AG04450 (cell line): ENCODE measurements at places on chromosomes 12 and 14.

GRCh38 chr12:52147367-52147963 lies 44.3 kb downstream of the KRT80 start:
- peak; percentile 96 for DNase-seq

- DNase-seq = no peak
These were observed 21.9 kb downstream of the KITLG start for GRCh38 chr12:88558340-88558867.

DNA sequence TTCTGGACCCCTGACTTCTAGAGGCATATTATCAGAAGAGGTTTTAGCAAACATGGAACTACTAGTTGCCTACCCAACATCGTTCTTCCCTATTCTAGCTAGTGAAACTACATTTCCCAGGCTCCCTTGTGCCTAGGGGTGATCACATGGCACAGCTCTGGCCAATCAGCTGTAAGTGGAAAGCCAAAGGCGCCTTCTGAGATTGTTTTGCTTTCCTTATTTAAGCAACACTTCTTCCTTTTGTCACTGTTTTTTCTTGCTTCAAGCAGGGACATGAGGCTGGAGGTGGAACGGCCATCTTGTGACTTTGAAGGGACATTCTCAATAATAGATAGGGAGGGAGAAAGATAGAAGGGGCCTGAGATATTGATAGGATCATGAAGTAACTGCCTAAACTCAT lies 136.7 kb downstream of the ZNF664 start:
- DNase-seq = no peak

DNA sequence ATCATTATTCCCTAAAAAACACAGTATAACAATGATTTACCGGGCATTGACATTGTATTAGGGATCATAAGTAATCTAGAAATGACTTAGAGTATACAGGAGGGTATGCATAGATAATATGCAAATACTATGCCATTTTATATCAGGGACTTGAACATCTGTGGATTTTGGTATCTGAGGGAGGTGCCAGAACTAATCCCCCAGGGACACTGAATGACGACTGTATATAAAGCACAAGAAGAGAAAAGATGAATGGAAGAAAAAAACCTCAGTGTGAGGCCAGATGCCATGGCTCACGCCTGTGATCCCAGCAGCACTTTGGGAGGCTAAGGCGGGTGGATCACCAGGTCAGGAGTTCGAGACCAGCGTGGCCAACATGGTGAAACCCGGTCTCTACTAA lies 25.5 kb upstream of the COX6A1 start:
- no peak for DNase-seq

DNA sequence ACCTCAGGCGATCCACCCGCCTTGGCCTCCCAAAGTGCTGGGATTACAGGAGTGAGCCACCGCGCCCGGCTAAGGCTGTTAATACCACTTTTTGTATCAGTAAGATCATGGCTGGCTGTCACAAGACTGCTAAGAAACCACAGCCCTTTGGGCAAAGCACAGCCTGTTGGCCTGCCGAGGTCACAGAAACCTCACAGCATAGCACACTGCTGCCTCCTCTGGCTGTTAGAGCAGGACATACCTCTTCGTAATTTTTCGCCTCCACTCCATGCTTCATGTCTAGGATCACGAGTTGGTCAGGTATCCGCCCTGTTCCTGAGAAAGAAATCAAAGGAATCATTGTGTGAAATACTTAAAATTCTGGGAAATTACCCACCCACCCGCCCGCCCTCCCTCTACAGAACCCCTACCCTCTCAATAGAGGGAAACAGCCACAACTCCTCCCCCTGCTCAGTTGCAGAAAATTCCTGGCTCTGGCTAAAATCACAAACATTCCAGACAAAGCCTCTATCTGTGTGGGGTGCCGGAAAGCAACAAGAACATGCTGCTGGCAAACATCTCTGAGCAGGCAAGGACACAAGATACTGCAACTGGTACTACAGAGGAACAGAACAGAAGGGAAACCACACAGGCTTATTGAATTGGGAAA lies 20.7 kb upstream of the NEK9 start:
- no peak for DNase-seq
